ENCODE measurements at places on chromosomes 3 and 15.

GRCh38 chr3:114362815-114363214 is 69.0 kb downstream of the TIGIT start:
- no peak for DNase-seq

- DNase-seq = no peak
Observed at GRCh38 chr3:141851411-141851810, 25.0 kb upstream of the ATP1B3 start.

GRCh38 chr15:40941068-40941527 is 12.0 kb downstream of the DLL4 start:
- no peak for DNase-seq

DNA sequence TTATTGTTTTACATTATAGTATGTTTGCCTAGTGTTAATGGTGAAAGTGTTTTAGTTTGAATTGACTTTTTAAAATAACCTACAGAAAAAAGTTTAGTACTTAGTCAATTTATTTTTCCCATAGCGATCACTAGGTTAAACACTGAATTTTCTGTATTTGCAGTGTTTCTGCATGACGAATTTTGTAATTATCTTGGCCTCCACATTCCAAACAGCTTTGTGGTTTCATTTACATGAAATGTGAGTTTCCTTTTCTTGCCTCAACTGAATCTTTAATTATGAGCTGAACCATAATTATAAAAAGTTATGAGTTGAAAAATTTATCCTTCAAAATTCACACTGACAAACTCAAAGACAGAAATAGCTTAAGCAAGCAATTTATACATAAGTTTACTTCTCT is 235.5 kb downstream of the CTNNB1 start:
- no peak for DNase-seq

GRCh38 chr3:115611630-115612029 is 11.7 kb upstream of the GAP43 start:
- no peak for DNase-seq

DNA sequence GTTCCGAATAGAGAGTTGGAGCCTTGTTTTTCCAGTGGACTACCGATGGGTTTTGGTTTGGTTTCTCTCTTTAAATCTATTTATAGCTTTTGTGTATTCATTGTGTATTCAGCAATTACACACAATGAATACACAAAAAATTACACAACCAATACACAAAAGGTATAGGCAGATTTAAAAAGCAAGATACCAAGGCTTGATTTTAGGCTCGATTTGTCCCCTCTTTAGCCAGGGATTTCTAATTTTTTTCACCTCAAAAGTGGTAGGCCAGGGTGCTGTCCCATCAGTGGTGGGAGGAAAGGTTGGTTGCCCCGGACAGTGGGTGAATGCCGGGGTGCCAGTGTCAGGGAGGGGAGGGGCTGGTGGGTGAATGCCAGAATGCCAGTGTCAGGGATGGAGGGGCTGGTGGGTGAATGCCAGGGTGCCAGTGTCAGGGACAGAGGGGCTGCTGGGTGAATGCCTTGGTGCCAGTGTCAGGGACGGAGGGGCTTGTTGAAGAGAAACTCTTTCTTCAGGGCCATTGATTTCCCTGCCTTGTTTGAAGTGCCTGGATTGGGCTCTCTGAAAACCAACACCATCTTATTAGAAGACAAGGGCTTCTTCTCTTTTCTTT is 186.2 kb downstream of the GOLGA6L6 start:
- DNase-seq = no peak

- DNase-seq = no peak
Observed at GRCh38 chr3:155462672-155463071, 169.2 kb upstream of the STRIT1 start.

DNA sequence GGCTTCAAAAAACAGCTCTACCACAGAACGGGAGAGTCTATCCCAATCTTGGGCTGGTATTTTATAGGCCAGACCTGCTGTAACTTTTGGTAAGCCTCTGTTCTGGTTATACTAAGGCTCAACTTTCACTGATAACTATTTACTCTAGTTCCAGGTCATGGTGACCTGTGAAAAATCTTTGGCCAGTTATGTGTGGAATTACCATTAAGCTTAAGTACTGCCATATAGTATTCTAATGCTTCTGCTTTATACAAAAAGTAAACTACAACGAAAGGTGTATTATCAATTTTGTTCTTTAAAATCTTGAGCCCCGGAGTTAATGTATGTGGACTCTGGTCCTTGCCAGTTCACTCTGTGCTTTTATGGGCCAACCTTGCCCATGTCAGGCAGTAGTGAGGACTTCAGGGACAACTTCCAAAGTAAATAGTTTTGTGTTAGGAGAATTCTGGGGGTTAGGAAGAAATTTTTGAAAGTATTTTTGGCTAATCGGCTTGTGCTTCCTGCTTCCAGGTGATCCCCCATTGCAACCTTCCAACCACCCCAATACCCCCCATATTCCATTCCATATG is 6.4 kb downstream of the SIAH2 start:
- DNase-seq = no peak

GRCh38 chr3:66889750-66890494 is 108.2 kb upstream of the KBTBD8 start:
- no peak for DNase-seq

DNA sequence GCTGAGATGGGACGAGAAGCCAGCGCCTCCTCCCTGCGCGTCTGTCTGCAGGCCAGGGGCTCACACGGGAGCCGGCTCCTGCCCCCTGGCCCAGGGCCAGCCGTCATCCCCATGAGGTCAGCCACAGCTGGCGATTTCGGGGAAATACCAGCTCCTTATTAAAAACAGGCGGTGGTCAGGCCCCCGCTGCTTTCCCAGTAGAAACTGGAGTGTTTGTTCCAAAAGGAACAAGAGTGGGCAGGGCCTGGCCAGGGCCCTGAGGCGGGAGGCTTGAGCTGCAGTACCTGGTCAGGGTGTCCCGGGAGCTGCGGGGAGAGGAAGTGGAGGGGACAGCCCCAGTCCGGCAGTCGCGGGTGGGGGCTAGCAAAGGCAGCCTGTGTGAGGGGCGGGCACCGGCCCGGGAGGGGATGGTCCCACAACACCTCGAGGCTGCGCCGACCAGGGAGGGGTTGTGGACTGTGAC is 17.8 kb downstream of the MYL3 start:
- DNase-seq = no peak

- DNase-seq = no peak
Observed at GRCh38 chr15:36748366-36749115, 169.1 kb downstream of the CDIN1 start.

- DNase-seq = no peak
Observed at GRCh38 chr3:188164248-188164687, 10.3 kb downstream of the LPP start.

DNA sequence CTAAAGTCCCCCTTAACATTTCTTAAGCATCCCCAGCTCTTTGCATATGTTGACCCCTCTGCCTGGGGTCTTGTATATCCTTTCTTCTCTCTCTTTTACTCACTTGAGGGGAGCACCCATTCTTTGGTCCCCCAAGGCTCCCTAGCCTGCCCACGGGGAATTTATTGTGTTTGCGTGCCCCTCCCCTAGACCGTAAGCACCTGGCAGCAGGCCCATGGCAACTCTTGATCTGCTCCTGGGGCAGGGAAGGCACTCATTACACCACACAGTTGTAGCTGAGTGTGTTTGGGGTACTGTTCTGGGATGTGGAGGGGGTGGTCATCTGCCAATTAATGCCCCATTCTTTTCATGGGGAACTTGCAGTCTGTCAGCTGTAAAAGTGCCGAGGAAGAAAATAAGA is 27.3 kb upstream of the SMAD6 start:
- no peak for DNase-seq

DNA sequence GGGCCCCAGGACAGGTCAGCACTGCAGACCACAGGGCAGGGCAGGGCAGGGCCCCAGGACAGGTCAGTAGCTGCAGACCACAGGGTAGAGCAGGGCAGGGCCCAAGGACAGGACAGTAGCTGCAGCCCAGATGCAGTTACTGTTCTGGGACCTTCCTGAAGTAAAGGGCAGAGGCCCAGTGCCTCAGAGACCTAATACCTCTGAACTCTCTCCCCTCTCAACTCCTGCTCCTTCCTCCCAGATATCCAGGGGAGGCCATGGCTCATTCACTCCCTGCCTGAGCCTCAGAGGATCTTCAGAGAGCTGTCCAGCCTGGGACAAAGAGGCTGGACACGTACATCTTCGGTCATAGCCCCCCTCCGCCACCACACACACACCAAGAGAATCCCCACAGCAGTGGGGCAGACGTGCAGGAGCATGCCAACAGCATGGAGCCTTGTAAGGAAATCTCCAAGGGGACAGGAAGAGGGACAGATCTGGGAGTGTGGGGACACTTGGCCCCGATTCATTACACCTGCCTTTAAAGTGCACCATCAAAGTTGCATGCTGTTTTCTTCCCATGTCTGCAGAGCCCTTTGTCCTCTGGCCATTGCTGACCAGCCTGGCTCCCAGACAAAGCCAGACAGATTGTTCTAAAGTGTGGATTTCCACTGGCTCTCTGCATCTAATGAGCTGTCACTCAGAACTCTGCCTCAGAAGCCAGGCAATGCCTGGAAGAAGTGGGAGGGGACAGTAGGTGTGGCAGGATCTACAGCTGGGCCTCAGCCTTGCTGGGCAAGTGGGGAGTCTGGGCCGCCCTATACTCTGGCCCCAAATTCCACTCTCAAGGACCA is 24.2 kb upstream of the BUB1B start:
- DNase-seq = no peak

GRCh38 chr15:51299187-51300015 is 39.0 kb downstream of the CYP19A1 start:
- no peak for DNase-seq

DNA sequence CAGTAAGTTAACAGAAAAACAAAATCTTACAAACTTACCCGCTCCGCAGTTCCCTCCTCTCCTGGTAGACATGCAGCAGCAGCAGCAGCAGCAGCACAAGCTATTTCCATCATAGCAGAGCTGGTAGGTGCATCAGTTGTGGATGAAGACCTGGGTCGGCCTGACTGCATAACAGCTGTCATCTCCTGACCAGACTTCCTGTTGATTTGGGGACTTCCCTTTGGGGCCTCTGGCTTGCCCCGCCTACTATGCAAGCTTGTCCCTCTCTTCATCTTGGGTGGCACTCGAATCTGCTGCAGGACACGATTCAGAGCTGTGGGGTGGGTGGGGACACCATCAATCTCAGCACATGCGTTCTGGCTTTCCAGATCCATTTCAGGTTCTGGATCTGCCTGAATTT is 65.7 kb downstream of the TMCC1 start:
- DNase-seq = no peak

DNA sequence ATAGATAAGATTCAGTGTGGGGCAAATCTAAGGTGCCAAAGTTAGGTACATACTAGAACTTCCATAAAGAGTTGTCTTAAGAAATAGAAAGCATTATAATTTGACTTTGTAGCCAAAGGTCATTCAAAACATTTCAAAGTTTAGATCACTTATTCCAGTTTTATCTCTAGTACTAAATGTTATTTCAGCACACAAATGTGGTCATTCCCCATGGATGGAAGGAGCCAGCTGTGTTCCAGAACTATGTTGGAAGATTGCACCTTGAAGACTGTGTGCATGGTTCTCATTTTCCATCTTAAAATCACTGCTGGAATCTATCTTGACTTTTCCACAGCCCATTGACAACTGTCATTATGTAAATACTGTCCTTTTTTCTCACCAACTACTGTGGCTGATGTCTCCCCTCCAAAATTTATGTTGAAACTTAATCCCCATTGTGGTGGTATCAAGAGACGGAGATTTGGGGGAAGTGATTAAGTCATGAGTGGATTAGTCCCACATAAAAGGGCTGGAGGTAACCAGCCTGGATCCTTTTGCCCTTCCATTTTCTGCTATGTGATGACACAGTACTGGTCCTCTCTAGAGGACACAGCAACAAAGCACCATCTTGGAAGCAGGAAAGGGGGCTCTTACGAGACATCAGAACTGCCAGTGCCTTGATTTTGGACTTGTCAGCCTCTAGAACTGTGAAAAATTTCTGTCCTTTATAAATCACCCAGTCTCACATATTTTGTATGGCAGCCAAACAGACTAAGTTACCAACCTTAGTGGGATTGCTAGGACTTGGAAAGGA is 24.0 kb downstream of the TGFBR2 start:
- no peak for DNase-seq

GRCh38 chr15:29669823-29670222 is 152.4 kb downstream of the TJP1 start:
- DNase-seq = no peak

GRCh38 chr3:59982510-59982909 is 932.7 kb upstream of the CFAP20DC start:
- no peak for DNase-seq

- no peak for DNase-seq
Observed at GRCh38 chr3:119809249-119810017, 27.5 kb downstream of the NR1I2 start.

DNA sequence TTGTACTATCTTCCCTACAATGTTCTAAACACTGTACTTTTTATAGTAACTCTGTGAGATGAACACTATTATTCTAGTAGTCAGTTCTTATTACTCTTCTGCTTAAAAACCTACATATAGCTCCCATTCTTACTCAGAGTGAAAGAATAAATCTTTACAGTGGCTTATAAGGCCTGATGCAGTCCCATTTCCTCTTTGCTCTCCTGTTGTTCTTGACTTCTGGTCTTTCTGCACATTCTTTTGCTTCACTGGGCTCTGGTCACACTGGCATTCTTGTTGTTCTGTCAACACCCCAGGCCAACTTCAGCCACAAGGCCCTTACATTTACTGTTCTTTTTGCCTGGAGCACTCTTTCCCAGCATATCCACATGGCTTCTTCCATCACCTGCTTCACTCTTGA is 58.2 kb upstream of the TP63 start:
- DNase-seq = no peak

GRCh38 chr3:145902166-145902565 is 258.8 kb downstream of the PLOD2 start:
- DNase-seq = no peak

DNA sequence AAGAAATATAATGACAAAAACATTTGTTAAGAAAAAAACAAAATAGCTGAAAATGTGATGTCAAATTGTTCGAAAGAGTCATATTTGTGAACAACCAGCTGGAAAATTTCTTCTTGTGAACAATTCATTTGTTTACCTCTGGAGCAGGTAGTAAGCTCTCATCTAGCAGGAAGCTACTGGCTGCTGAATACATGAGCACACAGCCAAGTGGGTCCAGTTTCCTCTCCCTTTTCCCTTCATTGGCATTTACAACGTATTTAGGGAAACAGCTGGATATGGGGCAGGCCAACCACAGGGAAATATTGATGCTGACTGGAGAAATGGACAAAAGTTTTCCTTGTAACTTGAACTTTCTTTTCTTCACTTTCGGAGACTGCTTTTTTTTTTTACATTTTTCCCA is 1354.7 kb upstream of the EPHA6 start:
- DNase-seq = no peak

GRCh38 chr3:113132571-113132996 is 78.8 kb upstream of the BOC start:
- DNase-seq = no peak

DNA sequence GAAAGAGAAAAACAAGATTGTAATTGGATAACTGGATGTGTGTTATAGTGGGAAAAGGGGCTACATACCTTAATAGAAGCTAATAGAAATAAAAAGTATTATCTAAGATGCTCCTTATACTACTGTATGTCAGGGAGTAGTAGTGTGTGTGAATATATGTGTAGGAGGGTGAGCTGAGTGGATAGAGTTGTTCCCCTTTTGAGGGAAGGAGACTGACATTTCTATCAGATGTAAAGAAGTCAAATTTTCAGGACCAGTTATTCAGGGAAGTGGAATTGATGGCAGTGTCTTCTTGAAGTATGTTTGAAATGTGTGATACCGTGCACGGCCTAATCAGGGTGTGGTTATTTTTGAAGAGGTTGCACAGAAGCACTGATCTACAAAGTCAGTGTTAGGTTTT is 49.1 kb downstream of the PCOLCE2 start:
- no peak for DNase-seq
